ENCODE measurements at places on chromosomes 5 and 9.

DNA sequence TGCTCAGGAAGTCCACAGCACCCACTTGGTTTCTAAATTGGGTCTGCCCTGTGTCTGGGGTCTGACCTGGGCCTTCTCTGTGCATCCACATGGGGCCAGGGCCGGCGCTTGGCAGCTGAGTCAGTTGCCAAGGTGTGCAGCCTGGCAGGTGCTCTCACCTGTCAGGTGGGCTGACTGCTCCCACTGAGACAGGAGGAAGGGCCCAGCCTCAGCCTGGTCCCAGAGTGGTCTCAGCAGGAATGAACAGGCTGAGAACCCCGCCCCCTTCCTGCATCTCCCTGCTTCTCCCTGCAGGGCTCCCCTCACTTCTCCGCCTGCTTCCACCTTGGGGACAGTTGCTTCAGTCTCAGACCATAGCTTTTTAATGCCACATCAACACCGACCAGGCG, 60.5 kb downstream of the BARX1 start:
- DNase-seq, result no peak

- no peak for DNase-seq
These were observed 84.7 kb downstream of the CFAP95 start for GRCh38 chr9:69905286-69905685.

DNA sequence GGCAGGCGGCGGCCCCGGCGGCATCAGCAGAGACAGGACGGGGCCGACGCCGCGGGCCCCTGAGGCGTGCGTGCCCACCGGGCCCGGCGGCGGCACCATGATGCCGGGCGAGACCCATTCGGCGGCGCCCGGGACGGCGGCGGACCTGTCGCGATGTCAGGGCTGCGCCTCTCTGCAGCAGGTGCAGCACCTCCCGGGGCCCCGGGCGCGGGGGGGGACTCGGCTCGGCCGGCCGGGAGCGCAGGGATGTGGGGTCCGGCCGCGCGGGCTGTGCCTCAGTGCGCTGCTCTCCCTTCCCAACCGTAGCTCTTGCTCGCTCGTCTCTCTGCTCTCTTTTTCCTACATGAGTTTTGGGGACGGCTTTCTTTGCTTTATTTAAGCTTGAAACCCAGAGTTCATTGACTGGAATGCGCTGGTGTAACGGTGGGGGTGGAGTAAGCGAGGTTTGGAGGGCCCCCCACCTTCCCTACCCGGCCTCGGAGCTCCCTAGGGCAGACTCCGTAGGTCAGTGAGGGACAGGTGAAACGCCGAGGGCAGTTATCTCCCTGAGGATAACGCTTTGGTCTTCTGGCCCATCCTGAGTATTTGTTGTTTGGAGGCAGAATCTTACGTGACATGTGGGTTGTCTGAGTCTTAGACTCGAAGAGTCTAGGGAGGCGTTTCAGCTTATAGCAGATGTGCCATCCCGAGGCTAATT, 490 bp downstream of the ICE1 start:
- DNase-seq, result no peak

GRCh38 chr9:37988041-37988440, 81.0 kb downstream of the SHB start:
- DNase-seq, result no peak

GRCh38 chr9:37383876-37384746, 38.4 kb upstream of the GRHPR start:
- DNase-seq, result no peak

DNA sequence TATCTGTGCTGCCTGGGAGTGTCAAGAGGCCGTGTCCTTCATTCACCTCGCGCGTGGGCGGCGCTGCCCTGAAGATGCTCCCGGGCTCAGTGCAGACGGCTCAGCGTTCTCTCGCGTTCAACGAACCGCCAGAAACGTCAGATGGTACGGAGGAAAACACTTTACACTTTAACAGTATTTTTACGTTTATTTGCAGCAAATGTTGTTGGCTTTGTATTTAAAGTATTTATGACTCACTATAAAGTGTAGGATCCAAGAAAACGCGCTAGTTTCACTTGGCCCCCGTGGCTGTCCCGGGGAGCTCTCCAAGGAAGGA, 544 bp upstream of the ERCC6L2 start:
- DNase-seq, result peak; percentile 25

GRCh38 chr9:35520364-35520710, 30.4 kb downstream of the RUSC2 start:
- no peak for DNase-seq

DNA sequence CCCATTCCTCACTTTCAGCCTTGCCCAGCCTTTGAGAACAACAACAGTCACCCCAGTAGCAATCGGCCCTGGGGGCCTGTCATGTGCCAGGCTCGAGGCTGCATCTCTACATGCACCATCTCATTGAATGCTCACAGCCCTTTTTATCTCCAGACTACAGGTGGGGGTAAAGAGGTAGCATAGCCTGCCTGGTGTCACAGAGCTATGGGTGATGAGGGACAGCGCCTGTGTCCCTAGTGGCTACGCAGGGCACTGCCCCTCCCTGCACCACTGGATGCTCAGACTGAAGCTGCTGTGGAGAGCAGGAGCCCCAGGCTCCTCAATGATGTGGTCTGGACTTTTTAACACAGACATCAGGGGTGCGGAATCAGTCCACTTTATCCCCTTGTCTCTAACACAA, 2.8 kb downstream of the CAMK2A start:
- no peak for DNase-seq

- no peak for DNase-seq
These were observed 21.5 kb upstream of the ZBTB34 start for GRCh38 chr9:126838895-126839294.

GRCh38 chr5:33105521-33105941, 335.2 kb upstream of the TARS1 start:
- no peak for DNase-seq

GRCh38 chr9:127349483-127350113, 47.4 kb upstream of the SLC2A8 start:
- DNase-seq, result no peak

GRCh38 chr9:137973829-137974416, 96.3 kb downstream of the CACNA1B start:
- DNase-seq, result no peak

DNA sequence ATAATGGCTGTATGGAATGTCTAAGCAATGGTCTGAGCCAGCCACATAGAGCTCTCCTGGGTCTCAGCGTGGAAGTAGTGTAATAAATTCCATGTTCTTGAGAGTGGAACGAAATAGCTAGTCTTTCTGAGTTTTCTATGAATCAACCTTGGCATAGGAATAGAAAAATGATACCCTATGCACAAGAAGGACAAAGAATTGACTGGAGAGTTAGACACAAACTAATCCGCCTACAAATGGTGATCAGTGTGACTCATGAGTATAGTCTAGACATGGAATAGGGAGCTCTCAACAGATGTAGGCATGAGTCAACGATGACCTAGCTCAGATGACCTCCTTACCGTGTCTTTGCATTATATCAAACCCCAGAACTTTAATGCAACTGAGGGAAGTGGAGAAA, 256.8 kb upstream of the GRIN3A start:
- no peak for DNase-seq

GRCh38 chr5:135263022-135263668, 135.9 kb downstream of the MACROH2A1 start:
- no peak for DNase-seq

DNA sequence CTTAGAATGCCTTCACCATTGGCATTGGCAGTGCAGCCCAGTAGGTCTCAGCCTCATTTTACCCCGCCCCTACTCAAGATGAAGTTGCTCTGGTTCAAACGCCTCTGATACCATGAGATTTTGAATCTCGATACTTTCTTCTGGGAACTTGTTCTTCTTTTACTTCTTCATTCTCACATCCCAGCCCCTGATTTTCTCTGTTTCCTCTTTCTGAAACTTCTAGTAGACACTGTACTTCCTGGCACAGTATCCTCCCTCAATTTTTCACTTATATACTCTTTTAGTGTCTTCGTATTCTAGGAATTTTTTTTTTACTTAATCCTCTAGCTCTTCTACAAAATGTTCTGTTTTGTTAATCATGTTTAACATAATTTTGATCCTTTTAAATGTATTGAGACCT, 13.1 kb upstream of the ZNF79 start:
- peak; percentile 47 for DNase-seq

- DNase-seq, result no peak
These were observed 474.2 kb downstream of the EFNA5 start for GRCh38 chr5:107196500-107197059.

GRCh38 chr5:139377226-139377625, 5.9 kb downstream of the SLC23A1 start:
- DNase-seq, result no peak

DNA sequence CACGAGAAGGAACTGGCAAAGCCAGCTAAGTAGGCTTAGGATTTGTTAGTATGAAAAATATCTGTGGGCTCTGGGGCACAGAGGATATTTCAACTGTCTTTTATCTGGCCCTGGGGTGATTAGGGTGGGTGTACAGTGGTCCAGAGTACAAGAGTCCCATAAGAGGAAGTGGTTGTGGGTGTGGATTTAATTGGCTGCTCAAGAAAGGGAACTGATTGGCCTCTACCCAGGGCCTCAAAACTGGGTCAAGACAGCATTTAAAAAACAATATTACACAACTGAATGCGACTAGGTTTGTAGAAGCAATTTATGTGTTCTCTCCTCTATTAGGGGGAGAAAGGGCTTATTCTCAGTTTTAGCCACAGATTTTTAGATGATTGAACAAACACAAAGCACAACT, 1353.4 kb upstream of the WWC1 start:
- no peak for DNase-seq

- DNase-seq, result no peak
These were observed 10.5 kb downstream of the ECM2 start for GRCh38 chr9:92525306-92525705.

DNA sequence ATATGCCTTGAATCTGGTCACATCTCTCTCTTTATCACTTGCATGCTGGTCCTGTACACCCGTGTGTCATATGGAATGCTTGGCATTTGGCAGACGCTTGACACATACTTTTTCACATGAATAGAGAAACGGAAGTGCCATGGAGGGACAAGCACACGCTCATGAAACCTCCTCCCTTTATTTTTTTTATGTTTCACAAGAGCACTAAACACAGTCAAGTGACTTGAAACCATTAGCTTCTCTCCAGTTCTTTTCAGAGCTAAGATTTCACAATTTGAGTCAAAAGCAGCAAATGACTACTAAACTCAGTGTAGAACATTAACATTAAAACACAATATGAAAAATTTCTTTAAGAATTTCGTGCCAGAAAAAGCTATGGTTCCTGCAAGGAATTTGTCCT, 151.1 kb downstream of the DOCK2 start:
- peak; percentile 75 for DNase-seq

GRCh38 chr5:124403281-124403680, 343.2 kb downstream of the ZNF608 start:
- DNase-seq, result no peak

DNA sequence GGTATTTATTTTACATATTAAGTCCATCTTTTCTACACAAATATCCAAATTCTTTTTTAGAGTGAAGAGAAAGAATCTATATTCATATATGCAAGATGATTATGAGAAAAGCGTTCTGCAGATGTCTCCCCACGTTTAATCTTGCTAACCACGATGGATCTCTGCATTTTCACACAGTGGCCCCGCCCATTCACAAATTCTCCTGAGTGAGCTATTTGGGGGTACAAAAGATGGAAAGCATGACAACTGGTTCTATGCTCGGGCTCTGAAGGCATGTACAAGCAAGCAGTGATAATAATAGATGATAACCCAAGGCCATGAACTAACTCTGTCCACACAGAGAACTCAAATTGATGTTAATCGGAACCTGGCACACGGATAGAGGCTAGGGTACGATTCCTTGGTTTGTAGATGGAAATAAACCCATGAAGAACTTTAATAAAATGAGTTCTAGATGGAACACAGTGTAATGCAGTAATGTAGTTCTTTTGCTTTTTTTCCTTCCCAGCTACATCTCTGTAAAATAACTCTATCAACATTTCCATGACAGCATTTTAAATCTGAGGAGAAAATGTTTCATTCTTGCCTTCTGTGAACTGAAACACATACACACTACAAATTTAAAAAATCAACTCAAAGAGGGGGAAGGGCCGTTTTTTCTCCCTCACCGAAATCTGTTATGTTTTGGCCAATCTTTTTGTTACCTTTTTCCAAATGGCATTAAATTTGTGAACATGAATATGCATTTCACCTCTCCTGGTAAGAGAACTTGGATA, 851.7 kb upstream of the DMAC1 start:
- DNase-seq, result no peak

Measured in CD14-positive monocyte (primary cell).